ENCODE measurements at places on chromosomes 1 and 21.

DNA sequence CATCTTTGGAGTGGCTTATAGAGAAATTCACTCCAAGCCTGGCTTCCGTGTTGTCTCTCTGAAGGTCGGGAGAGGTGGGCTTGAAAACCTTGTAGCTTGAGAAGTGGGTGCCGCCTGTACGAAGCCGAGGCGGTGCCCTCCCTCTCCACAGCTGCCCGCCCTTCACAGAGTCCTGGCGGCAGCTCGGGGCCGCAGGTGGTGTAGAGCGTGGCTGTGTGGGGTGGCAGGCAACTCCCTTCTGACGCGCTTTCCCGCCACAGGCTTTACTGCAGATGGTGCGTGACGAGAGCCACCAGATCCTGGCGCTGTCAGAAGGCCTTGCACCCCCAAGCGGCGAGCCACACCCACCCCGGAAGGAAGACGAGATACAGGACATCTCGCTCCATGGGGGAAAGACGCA is 33.1 kb upstream of the DIP2A start:
- peak; percentile 17 for DNase-seq

GRCh38 chr1:239308701-239309333 is 77.6 kb upstream of the CHRM3 start:
- peak; percentile 42 for DNase-seq

GRCh38 chr21:25313829-25314228 is 293.5 kb downstream of the MRPL39 start:
- no peak for DNase-seq

- DNase-seq = no peak
Measured at GRCh38 chr1:70895531-70895930, 152.1 kb downstream of the PTGER3 start.
